ENCODE measurements at places on chromosomes 5 and 9.

- no peak for DNase-seq
These were observed 12.4 kb downstream of the MORN5 start for GRCh38 chr9:122172131-122172530.

DNA sequence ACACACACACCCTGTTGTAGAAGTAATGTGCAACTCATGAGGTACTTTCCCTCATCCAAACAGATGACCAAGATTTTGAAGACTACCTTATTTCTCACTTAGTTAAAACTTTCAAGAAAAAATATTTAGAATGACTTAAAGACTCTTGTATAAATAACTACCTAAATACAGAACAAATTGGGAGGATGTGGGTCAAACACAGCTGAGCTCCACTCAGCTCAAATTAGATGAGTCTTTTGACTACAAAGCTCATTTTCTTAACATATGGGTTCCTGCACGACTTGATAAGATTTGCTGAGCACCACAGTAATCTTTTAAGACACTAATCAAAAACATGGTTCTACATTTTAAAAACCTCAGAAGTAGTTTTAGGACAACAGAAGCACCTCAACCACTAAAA, 8.9 kb downstream of the MTX3 start:
- no peak for DNase-seq

- no peak for DNase-seq
These were observed 44.7 kb upstream of the SLC30A5 start for GRCh38 chr5:69049151-69049550.

- no peak for DNase-seq
These were observed 40.3 kb upstream of the SVEP1 start for GRCh38 chr9:110619831-110620230.

DNA sequence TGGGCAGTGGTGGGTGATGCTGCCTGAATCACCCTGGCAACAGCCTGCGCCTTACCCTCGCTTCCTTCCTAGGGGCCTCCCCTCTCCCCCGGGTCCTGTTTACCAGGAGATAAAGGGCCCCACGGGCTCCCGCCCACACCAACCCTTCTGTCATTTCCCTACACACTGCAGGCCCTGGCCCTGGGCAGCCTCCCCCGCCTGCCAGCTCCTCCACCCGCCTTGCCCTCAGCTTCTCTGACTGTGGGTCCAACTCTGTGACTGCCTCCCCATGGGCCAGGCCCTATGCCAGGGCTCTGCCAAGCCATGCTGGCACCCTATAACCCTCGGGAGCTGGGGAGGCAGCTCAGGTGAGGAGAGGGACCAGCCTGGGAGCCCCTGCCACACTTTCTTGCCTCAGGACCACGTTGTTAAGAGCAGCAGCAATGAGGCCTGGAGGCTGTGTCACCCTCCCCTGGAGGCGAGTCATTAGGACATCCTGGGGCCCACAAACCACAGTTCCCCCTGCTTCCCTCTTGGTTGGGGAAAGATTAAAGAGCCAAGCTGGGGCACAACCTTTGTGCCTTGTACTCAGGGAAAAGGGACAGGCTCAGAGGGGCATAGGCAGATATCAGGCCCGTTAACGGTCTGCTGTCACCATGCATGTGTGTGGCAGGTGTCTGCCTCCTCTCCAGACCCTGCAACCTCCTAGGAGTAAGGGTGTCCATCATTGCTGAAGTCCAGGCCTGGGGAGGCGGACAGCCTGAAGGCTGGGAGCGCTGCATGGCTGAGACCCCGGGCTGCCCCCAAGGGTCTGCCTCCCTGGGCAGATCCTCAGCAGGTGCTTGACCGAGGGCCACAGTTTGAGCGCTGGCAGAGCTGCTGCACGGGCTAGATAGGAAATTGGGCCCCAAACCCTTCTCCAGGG, 2.8 kb downstream of the MGAT4B start:
- DNase-seq, result no peak

DNA sequence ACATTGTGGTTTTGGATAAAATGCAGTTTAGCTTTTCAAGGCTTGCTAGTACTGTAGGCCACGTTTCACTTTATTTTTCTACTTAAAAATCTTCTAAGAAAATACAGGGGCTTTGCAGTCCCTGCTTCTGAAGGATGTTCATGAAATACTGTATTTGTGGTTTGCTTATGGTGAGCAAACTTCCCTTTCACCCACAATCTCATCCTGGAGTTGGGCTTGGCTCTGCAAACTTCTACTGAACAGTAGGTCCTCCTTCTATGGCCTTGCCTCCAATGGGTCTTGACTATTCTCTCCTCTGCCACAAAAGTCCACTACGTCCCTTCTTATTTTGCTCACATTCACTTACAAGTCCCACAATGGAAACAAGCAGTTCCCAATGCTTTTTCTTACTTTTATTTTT, 502.7 kb upstream of the KLF4 start:
- DNase-seq, result no peak

DNA sequence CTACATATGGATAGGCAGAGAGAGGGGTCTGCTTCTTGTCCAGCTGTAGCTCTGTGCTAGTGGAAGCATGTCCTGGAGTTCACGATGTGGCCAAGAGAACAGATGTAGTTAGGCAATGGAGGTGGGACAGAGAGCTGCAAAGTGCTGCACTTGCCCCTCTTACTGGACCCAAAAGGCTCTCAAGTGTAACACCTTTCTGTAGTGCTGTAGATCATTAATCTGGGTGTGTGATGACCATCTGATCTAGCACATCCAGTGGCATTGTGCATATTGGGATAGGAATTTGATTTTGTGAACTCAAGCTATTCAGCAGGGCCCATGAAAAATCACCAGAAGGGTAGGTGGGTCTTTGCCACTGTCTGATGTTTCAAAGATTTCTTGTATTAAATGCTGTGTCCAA, 151.4 kb downstream of the KDM4C start:
- no peak for DNase-seq
